ENCODE measurements at places on chromosomes 16 and 17.

GRCh38 chr16:12971241-12971640 lies 69.8 kb downstream of the SHISA9 start:
- no peak for DNase-seq

DNA sequence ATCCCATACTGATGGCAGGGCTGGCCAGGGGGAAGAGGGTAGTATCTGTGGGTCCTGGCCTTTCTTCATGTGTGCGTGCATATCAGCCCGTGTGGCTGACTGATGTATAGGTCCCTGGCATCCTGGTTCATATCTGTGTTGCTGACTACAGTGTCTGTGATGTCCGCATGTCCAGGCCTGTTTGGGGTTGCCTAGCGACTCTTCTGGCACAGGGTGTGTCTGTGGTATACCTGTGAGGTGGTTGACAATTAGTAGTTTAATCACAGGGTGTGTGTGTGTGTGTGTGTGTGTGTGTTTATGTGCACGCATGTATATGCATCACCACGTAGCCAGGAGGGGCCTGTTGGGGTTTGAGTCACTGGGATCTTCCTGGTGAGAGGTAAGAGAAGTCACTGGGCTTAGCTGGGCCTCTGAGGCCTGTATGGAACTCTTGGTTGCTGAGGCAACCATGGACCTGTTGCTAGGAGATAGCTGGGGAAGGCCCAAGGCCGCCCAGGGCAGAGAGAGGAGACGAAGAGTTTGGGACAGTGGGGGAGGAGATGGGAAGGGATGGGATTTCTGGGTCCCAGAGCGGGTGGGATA lies 603 bp upstream of the TMEM95 start:
- DNase-seq: no peak

GRCh38 chr16:71883168-71883848 lies 674 bp downstream of the ZNF821 start:
- DNase-seq: peak; percentile 74

DNA sequence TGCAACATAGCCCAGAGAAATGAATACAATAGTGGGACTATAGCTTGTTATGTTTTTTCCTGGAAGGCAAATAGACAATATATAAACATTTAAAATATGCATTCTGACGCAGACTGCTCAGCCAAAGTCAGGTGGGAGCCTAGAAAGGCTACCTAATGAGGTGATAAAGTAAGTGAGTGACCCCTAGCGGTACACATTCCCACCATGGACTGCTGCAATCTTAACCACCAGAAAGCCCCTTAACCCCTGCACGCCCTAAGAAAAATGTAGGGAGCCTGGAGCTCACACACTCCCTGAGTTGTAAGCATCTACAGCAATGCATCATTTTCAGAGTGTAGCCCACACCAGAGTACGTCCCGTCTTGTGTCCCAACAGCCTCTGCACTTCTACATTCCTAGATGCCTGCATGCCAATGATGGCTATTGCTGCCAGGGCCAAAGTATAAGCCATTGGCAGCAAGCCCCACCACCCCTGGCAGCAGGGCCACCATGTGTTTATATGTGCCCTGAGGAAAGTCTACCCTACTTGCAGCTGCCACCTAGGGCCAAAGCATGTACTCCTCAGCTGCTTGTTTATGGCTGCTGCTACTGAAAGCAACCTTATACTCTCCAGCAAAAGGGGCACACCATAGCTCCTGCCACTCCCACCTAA lies 127.6 kb downstream of the KIF2B start:
- DNase-seq: no peak

DNA sequence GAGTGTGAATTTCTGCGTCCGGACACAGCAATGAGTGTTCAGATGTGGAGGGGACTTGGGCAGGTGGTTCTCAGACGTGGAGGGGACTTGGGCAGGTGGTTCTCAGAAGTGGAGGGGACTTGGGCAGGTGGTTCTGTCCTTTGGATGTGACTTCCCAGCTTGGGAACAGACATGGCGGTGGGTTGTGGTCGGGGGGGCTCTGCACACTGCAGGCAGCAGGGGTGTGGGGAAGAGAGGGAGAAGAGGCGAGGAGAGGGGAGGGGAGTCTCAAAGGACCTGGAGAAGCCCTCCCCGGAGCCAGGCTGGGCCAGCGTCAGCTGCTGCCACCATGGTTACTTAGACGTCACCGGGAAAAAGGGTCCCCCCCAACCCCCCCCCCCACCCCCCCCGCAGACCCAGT lies 9.8 kb downstream of the SOX8 start:
- DNase-seq: no peak

GRCh38 chr16:57115514-57116182 lies 23.3 kb downstream of the CPNE2 start:
- DNase-seq: no peak

GRCh38 chr16:81609323-81609892 lies 164.8 kb downstream of the CMIP start:
- DNase-seq: no peak

GRCh38 chr17:83151056-83151441 lies 71.6 kb downstream of the METRNL start:
- no peak for DNase-seq

DNA sequence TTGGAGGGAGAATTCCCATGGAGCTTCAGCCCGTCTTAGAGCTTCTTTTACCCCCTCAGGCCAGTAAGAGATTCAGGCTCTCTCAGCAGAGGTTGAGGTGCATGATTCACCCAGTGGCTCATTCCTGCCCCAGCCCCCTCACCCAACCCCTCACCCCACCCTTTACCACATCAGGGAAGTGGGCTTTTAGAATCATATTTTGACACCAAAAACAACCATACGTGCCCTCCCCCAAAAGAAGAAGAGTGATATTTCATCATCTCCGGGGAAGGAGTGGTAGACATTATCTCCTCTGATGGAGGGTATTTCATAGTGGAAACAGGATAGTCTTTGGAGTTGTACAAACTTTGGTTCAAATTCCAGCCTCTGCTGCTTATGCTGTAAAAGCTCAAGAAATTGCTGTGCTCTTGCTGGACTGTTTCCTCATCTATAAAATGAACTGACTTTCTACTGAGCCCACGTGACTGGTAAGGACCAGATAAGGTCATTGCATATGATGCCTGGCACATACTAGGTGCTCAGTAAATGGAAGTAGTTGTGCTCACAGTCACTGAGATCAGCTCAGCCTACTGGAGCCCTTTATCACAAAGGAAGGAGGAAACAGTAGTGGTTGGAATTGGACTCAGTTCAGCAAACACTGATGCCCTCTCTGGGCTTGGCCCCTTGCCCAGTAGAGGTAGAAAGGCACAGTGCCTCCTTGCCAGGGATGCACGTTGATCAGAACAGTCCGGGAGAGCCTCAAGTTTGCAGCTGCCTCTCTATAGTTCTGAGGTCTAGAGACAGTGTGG lies 18.3 kb upstream of the CCL5 start:
- no peak for DNase-seq

DNA sequence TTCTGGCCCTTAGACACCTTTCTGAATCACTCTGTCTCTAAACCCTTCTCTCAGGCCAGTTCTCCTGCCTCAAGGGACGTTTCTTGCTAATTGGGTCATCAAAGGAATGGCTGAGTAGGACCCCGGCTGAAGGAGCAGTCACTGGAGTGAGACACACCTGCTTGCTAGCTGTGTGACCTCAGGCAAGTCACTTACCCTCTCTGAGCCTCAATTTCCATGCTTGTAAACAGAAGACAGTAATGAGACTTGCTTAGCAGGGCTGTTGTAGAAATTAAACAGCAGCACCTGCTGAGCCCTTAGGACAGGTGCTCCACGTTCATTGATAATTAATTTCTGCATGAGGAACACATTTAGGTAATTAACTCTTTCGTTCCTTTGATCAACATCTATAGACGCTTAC lies 6.8 kb downstream of the CIBAR2 start:
- DNase-seq: no peak

DNA sequence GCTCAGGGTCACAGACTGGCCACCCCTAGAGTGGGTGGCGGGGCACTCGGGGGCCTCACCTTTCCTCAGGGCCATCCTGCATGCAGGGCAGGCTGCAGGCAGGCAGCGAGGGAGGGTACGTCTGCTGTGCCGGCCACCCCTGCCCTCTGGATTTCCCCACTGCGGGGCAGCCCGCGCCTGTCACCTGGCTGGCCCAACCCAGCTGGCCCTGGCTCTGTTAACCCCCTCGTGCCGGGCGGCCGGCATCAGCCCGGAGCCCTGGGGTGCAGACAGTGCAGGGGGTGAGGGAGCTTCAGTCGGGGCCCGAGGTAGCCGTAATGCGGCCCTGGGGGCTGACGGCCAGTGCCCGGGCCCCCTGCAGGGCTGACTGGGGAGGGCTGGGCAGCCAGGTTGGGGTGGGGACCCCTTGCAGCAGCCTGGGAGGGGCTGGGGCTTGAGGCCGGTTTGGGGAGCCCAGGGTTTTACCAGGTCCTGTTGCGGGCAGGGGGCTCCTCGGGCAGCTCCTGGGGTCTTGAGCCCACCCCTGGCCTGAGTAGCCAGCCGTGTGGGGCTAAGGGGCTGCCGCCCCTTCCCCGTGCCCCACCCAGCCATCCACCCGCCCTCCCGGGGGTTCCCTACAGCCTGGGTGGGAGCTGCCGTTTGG lies at the start of gene IGFALS:
TSS of gene IGFALS (minus strand) at position 128 of the 643 bp plus-strand sequence. CDS start at position 75, 53 bp downstream.
- DNase-seq: no peak

DNA sequence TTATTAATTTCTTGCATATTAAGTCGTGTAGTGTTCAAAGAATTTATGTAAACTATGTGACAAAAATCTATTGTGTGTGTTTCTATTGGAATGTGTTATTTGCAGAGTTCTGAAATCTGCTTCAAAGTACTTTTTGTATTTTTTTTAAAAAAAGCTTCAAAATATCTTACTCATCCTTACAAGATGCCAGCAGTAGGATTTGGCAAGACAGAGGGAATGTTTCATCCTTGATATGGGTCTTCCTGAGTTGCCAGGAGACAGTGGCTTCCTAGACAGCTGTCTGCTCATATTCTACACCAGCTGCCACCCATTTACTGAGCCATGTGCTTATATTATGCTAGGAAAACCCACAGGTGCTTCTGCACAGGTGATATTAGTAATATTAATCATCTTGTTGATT lies 36.4 kb downstream of the EFCAB5 start:
- no peak for DNase-seq

DNA sequence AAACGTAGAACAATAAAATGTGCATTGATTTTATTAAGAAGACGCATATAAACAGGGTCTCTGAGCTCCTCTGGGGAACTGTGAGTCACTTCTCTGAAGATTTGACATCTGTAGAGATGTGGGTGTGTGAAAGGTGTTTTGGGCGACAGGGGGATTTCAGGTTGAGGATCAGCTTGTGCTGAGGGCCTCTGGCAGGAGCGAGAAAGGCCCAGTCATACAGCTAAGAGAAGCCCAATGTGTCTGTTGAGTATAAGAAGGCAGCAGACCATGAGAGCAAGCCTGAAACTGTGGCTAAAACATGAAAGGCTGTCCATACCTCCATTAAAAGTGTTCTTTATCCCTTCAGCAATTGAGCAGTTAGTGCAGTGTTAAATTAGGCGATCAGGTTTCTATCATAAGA lies 406.5 kb upstream of the MON1B start:
- DNase-seq: no peak

DNA sequence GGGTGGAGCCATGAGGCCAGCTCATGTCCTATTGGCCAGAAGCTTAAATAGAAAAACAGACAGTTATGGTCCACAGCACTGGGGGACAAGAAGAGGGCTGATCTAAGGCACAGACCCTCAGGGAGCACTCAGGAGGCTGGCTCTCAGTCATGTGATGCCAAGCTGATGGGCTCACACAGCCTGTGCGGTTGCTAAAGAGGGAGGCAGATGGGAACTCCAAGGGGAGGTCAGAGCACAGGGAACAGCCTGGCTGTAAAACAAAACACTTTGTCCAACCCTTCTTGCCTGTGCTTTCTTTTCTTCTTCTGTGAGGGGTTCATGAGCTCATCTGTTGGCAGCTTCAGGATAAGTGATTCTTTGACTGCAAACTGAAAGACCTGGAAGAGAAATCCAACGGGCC lies 27.2 kb downstream of the CNTNAP1 start:
- no peak for DNase-seq

GRCh38 chr17:55263569-55264277 lies 1.0 kb upstream of the HLF start:
- DNase-seq: no peak

DNA sequence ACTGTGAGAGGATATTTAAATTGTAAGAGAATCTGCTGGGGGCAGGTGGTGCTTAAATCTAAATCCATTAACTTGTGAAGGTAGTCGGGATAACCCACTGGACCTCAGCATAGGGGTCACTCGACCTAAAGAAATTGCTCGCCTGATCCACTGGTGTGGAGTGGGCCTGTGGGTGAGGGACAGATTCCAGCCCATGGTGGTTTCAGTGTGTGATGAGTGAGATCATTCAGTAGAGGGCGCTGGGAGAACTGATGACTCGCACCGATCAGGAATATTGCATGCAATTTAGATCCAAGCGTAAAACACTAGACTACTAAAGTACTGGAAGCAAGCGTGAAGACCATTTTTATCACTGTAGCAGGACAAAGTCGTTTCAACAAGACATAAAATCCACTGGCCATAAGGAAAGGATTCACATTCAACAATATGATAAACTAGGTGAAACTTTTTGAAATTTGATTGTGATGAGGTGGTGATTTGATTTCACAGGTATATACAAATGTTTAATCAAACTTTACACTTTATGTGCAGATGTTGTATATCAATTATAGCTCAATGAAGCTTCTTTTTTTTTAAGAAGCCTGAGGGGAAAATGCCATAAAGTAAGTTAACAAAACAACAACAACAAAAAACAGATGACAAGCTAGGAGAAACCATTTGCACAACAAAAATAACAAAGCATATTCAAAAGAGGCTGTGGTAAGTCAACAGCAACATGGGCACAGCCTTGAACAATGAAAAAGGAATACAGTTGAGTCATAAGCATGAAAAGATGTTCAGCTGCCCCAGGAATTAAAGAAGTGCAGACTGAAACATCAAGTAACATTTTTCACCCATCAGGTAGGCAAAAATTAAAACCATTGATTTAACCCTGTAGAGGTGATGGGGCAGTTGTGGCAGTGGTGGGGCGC lies 7.5 kb upstream of the TMEM170A start:
- no peak for DNase-seq

- DNase-seq: no peak
These were observed 351 bp upstream of the GDPD1 start for GRCh38 chr17:59219992-59220327.

- DNase-seq: peak; percentile 100
These were observed at the start of gene PFAS for GRCh38 chr17:8248751-8249607. TSS of gene PFAS (plus strand) at chr17:8249289. CDS start at chr17:8253938, 4,649 bp downstream.

DNA sequence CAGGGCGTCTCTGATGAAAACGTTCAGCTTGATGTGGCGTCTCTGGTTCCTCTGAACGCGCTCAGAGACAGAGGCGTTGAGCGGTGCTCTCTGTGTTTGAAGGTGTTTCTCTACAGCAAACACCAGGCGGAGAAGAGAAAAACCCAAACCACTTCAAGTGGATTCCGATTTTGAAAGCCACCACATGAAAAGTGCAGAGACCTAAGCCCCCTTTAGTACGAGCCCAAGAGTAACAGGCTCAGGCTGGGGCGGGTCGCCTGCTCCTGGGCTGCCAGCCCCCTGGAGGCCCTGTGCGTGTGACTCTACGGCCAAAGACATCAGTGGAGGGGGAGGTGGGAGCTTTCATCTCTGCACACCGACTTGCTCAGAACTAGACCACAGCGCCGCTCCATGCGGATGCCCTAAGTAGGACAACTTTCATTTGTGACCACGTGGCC lies 328.4 kb downstream of the MAF start:
- DNase-seq: peak; percentile 83
